CD4-positive, alpha-beta T cell treated with Interferon alpha-2 for 1 hour (primary cell): ENCODE measurements at places on chromosomes 7 and 10.

- DNase-seq = no peak
Measured at GRCh38 chr7:86931439-86931838, 128.0 kb downstream of the ELAPOR2 start.

DNA sequence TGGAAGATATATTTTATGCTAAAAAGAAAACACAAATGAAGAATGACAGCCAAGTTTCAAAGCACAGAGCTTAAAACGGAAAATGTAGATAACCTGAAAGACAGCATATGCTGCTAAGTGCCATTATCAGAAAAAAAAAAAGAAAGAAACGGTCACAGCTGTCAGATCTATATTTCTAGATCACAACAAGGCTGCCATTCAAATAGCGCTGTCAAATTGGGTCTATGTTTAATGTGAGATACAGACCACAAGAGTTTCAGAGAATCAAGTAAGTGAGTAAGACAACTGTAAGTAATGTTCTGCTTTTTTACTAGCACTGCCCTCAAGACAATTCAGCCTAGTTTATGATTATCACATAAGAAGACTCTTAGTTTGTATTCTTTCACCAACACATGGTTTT, 66.1 kb upstream of the RNF148 start:
- no peak for DNase-seq

DNA sequence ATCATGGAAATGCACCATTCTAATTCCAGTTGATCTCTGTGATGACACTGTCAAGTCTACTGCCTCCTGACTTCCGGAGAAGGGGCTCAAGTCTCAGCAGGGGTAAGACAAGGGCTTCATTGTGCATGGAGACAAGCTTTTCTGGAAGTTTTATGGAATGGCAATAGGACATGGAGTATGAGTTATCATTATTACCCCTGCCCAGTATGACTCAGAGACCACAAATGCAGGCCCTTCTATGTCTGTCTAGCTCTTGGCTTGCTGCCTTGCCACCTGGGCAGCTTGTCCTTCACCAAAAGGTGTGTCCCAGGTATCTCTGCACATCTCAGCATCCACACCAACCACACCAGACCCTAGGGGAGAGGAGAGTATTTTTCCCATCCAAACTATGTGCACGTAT, 34.9 kb upstream of the KIAA1217 start:
- DNase-seq = no peak

DNA sequence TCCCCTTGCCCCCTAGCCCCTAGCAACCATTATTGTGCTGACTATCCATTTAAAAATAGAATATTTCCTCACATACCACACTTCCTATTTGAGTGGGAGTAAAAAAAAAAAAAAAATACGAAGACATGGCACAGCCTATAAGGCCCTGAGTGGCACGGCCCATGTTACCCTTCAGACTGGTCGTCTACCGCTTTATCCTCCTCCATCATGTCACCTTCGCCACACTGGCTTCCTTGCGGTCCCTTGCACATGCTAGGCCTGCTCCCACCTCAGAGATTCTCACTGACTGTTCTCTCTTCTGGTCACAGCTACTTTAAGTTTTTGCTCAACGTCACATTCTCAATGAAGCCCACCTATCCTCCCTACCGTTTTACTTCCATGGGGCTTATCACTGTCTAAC, 130.3 kb downstream of the ATE1 start:
- no peak for DNase-seq

- DNase-seq = no peak
Measured at GRCh38 chr7:69799048-69799697, 200.9 kb downstream of the AUTS2 start.

GRCh38 chr10:8360365-8360764, 305.9 kb downstream of the GATA3 start:
- no peak for DNase-seq

GRCh38 chr7:801940-802381, 30.3 kb upstream of the SUN1 start:
- no peak for DNase-seq

GRCh38 chr10:100812978-100813377, 67.6 kb downstream of the PAX2 start:
- DNase-seq = no peak

GRCh38 chr7:30040938-30041337, 12.7 kb downstream of the PLEKHA8 start:
- no peak for DNase-seq

GRCh38 chr7:101390901-101391301, 28.2 kb downstream of the COL26A1 start:
- DNase-seq = peak; percentile 25

DNA sequence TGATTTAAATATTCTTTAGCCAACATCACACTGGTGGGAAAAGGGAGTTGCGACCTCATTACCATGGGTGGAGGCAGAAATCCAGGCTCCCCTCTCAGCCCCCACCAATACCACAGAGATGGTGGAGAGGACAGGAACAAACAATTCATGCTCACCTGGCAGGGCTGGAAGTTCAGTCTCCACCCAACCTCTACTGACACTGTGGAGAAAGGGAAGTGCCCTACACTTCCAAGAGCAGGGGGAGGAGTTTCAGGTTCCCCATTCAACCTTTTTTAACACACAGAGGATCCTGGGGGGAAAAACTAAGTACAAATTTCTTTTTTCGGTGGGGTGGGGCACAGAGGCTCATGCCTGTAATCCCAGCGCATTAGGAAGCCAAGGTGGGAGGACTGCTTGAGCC, 210.1 kb upstream of the KCTD7 start:
- no peak for DNase-seq

DNA sequence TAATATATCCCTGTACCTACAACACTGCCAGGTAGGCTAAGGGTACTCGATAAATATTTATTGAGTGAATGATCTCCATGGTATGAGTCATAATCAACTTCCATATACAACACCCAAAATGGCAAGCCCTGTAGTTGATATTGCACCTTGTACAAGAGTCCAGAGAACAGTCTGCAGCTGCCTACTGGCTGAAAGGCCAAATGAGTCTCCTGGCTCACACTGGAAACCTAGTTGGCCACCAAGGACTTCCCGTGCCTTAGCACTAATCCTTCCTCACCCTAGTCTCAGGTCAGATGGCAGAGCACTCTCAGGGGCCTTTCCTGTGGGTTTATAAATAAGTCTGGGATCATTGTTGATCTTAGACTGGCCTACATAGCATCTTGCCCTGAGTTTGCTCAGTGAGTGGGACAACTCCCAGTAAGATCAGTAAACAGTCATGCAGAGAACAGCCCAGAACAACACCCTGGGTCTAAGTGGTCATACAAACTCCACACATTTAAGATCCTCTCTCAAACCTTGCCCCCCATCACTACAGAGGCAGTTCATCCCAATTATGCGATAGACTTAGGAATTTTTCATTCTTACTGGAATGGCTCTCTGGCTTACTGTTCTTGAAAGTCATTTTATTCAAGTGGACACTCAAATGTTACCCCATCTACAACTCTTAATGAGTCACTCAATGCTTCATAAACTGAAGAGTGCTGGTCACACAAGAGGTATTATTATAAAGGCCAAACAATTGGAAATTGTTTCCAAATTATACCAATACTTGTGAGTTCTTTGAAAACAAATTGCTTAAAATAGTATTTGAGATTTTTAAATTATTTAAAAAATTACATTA, 14.7 kb upstream of the SLC16A9 start:
- DNase-seq = no peak

DNA sequence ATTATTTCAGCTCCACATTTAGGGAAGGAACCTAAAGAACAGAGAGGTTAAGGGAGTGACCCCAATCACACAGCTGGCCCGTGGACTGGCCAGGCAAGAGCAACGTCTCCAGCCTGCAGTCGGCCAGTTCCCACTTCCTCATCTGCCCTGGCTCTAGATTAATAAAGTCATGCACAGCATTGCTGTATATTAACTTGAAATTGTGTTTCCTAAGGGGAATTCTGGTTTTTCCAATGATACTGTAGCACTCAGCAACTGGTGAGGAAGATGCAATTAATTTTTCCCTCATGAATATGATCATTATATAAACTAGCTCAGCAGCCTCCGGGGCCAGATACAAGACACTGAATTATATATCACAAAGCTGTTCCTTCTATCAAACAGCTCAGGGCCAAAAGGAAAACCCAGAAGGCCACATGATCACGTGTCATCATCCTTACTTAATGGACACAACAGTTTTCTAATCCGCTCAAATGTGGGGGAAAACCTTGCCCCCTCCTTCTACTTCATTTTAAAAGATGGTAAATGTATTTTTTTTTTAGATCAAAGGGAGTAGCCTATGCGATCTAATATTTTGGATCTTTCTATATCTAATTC, 295.3 kb upstream of the PRKCQ start:
- DNase-seq = no peak

DNA sequence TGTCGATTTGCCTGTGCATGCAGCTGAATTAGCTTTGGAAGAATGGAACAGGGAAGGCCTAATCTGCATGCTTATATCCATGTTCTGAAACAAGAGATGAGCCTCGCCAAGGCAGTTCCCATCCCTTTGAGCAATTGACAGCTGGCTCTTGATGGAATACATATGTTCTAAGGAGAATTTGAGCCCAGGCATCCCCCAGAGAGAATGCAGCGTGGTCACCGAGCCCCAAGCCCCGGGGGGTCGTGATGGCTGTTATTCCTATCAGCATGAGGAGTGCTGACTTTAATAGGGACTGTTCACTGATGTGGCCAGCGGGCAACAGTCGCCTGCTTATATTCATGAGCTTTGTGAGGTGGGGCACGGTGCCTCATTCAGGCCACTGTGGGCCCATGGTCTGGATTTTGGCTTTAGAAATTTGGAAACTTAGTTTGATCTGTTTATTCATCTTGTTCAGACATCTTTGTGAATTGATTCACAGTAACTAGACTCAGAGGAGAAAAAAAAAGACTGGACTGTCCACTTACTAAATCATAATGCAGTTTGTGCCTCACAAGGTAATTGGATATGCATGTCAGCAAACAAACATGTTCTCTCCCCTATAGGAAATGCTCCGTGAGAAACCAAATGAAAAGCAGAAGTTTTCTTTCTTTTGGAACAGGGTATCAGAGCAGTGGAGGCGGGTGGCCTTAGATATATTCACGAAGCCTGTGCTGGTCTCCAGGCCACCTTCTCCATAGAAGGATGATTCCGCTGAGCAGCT, 204.9 kb downstream of the CCDC3 start:
- DNase-seq = no peak

DNA sequence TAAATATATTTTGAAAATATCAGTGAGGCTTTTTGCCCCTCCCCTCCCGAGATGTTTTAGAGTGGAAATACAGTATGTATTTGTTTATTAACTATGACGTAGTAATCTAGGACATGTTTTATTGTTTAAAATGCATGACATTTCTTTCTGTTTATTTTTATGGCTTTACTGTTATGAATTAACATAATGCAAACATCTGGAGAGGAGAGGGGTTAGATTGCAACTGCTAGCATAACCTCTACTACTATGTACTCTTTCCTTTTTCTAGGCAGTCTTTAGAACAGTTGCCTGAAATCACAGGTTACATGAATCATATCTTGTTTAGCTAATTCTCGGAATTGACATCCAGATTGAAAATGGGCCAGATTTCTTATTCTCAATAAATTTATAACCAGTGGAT, 7.4 kb downstream of the BTAF1 start:
- DNase-seq = no peak

- DNase-seq = no peak
Measured at GRCh38 chr10:480928-481552, 208.4 kb downstream of the DIP2C start.

DNA sequence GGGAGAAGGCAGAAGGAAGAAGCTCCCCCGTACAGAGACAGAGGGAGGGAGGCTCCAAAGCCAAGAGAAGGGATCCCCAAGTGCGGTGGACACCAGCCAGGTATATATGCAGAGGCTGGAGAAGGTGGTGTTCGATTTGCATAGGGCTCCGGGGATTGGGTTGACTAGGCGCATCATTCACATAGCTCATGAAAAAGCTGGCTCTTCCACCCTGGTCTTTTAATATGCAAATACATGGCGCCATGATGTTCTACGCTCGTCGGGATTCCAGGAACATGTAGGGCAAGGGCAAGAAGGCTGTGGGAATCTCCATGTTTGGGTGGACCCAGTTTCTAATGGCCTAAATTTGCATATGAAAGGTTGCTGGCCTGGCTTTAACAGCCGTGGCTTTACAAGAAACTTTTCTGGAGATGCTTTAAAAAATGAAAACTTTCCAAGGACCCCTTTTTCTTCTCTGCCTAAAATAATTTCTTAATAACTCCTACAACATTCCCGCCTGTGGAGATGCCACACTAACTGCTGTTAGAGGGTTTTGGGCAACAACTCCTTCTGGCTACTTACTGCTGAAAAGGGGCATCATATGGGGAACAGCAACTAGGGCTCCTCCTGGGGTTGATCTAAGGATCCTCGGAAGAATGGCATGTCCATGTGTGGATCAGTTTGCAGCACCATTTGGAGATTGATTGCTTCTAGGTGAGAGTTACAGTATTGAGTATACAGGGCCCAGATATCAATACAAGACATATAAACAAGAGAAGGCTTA, 28.3 kb downstream of the C1GALT1 start:
- DNase-seq = no peak

DNA sequence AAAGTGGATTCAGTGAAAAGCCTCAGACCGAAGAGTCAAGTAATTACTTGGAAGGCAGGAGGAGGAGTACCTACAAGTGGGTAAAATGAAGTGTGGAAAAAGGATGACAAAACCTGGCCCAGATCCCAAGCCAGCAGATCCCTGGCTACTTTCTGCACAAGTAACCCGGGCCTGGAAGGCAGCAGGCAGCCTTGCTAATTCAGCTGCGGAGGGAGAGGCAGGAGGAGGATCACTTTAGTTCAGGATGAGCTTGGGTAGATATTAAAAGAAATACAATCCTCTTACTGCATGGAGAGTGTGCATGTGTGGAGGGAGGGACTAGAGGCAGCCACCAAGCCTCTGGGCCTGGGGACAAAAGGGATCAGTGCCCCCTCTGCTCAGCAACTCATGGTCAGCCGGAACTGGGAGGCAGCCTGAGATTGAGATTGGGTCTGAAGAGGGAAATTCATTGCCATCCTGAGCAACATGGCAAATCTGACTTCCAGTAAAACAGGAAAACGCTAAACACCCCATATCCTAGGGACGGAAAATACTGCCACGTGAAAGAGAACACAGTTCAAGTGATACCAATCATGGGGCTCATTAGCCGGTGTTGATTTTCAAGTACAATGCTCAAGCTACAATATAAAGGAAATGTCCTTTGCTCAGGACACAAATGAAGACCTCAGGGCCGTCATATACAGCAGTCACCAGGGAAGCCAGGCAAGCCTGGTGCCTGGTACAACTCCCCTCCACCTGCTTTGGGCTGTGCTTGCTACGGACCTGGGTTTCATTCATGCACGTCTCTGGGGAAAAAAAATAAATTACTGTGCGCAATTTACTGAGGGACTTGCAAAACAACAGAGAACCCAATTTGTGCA, 1.3 kb downstream of the AMPH start:
- DNase-seq = no peak

- no peak for DNase-seq
Measured at GRCh38 chr7:141017555-141017954, 2.8 kb upstream of the MRPS33 start.

GRCh38 chr7:66281678-66282590, 76.8 kb downstream of the TPST1 start:
- peak; percentile 1 for DNase-seq
